ENCODE measurements at places on chromosomes 12 and 14.
A peak's percentile ranks its signal among the peaks of the same experiment; 100 is the strongest.

DNA sequence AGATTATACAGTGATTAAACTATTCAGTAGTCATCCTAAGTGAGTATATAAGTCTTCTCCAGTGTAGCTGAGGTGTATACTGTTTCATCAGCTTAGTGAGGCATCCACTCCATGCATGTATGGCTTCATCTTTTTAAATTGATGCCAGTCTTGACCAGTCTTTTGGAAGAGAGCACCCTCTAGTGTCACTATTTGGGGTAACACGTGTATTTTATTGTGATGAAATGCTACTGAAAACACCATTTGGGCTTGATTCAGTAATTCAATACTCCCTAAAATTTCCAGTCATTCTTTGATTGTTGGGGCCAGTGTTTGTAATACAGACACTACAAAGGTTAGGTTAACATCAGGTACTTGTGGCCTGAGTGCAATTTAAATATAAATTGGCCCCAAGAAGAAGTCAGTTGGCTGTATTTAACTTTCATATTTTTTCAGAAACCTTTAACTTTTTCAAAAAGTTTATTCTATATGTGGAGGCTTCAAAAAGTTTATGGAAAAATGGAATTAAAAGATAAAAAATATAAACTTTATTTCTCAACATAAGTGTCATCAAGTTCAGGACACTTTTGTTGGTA, 35.3 kb downstream of the MIPOL1 start:
- DNase-seq, result no peak

DNA sequence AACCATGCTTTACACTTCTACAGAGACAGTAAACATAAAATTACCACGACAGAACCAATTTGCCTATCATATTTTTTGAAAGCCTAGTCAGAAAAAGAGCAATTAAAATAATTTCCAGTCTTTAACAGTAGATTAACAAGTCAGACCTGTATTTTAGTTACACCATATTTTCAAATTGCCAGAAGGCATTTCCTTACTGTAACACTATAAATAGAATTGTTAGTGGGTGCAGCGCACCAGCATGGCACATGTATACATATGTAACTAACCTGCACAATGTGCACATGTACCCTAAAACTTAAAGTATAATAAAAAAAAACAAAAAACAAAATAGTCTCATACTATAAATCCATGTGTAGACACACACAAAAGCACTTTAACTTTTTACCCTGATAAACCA, 16.0 kb downstream of the SOS2 start:
- DNase-seq, result no peak

DNA sequence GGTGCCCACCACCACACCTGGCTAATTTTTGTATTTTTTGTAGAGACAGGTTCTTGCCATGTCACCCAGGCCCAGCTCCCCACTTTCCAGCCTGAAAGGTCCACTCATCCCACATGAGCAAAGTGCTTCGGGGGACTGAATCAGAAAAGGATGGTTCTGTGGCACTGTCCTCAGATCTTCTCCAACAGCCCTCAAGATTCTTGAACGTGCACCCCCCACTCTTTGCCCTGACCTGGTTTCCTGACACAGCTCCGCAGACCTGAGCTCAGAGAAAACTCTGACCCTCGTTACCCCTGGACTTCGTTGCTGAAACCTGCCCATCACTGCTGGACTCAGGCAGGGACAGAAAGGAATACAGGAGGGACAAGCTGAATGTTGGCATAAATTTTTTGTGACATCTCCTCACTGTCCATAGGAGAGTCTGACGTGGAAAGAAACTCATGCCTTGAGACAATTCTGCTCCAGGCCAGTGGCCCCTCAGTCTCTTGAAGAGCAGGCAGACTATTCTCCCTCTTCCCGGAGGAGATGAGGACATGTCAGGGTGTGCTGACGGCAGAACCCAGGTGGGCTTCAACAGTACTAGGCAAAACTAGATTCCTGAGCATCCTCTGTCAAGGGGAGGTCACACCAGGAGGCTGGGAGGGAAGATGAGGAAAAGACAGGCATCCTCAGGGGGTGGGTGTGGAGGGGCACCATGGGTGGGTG, 149.3 kb downstream of the DPF3 start:
- DNase-seq, result no peak

DNA sequence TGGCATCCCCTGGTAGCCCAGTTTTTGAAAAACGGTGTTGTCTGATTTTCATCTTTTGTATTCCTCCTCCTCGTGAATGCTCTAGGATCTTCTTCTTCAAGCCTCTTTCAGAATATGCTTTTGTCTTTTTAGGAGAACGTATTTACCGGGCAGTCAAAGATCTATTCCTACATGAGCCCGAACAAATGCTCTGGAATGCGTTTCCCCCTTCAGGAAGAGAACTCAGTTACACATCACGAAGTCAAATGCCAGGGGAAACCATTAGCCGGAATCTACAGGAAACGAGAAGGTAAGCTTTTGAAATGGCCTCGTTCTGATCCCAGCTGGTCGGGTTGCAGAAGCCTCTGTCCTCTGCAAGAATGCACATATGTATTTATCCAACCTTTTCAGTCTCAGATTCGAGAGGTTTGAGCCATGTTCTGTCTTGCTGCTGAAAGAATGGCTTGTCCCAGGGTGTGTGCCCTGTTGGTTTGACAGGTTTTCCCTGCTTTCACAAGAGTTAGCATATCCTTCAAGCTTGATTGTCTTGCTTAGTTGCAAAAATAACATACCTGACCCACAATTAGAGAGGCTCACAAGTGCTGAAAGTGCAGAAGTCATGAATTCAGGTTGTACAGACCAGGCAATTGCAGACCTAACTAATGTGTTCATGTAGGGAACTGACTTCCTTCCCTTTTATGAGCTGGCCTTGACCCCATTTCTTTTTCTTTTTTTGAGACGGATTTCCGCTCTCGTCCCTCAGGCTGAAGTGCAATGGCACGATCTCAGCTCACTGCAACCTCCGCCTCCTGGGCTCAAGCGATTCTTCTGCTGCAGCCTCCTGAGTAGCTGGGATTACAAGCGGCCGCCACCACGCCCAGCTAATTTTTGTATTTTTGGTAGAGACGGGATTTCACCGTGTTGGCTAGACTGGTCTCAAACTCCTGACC, 6.8 kb downstream of the KMT5A start:
- DNase-seq, result no peak

DNA sequence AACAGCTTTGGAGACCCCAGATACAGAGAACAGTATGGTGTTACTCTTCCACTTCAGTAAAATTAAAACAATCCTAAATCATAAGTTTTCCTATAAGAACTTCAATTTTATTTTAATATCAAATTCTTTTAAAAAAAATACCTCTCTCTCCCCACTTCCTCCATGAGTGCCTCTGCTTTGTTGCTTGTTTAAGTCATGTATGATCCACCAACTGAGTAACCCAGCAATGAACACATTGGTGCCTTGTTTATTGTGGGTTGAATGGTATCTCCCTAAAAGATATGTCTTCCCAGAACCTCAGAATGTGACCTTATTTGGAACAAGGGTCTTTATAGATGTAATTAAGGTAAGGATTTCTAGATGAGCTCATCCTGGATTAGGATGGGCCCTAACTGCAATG, 143.5 kb upstream of the EGLN3 start:
- DNase-seq, result no peak

- no peak for DNase-seq
Measured at GRCh38 chr12:116397148-116397547, 119.7 kb upstream of the MED13L start.

DNA sequence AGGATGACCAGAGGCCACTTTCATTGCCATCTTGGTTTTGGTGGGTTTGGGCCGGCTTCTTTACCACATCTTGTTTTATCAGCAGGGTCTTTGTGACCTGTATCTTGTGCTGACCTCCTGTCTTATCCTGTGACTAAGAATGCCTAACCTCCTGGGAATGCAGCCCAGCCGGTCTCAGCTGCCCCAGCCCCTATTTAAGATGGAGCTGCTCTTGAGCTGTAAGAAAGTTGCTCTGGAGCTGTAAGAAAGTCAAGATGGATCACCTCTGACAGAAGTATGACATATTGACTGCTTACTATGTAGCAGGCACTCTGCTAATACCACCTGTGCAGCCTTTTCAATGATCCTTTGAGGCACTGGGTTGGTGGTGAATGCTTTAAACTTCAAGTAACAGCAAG, 52.1 kb downstream of the RIN3 start:
- no peak for DNase-seq

GRCh38 chr12:26566675-26567074, 266.3 kb downstream of the ITPR2 start:
- no peak for DNase-seq

GRCh38 chr12:65885312-65885711, 61.0 kb downstream of the HMGA2 start:
- DNase-seq, result no peak

DNA sequence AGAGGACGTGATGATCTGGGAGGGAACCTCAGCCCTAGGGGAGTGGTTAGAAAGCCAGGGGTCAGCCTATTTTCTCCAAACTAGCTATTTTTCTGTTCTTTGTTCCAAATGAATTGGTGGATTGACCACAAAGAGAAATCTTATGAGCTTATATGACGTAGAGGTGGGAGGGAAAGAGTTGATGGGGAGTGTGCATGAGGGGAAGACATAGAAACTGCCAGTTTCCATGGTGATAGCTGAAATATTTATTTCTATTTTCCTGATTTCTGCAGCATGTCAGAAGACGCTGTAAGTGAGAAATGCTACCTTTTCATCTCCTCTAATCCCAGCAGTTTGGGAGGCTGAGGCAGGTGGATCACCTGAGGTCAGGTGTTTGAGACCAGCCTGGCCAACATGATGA, 51.4 kb upstream of the CISTR start:
- DNase-seq, result no peak

DNA sequence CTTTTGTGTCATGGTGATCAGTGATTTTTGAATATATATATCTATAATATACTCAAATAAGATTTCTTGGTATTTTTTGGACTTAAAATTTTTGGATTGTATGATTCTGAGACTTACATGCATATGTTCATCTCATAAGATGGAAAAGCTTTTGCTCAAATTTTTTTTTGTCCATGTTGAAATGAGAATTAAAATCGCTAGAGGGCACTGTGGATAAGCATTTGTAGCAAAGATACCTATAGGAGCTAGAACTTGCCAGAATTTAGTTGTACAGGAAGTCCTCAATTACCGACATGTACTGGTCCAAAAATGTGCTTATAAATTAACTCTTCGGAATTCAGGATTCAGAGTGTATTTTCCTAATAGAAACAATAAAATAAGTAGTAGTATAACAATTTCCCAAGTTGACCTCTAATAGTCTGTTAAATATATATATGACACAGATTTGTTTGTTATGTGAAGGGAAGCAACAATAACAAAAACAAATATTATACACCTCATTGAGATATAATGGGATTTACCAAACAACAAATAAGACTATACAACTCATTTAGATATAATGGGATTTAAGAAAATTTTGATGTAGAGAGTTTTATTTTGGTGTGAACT, 179.6 kb downstream of the TMEM117 start:
- DNase-seq, result no peak

DNA sequence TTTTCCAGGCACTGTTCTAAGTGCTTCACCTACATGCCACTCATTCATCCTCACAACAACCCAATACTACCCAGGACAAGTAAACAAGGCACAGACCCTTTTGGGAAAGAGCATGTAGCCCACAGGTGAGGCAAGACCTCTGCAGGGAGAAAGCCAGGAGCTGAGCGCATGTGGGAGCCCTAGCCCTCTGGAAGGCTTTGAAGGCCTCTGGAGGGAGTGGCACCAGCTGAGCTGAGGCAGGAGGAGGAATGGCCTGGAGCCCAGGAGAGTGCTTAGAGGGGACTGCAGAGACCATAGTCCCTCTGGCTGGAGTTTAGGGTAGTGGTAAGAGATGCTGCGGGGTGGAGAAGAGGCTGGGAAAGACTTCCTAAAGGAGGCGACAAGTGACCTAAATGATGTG, 516.5 kb downstream of the FUT8 start:
- no peak for DNase-seq

DNA sequence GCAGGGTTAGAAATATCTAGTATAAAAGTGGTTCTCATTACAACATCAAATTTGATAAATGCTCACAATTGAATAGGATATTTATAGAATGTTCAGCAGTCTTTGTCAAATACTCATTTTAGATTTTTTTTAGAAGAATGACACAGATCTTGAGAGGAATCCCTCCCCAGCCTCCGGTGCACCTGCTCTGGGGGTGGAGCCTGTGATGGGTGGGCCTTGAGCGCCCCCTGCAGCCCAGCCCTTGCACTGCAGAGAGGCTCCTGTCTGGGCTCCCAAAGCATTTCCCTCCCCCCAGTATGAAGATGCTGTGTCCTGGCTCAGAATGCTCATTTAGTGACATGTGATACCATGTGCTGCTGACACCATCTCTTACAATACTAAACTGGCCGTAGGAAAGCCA, 792.3 kb downstream of the TMEM121 start:
- DNase-seq, result peak; percentile 34

- DNase-seq, result no peak
Measured at GRCh38 chr14:75877292-75877691, 104.5 kb downstream of the TGFB3 start.

DNA sequence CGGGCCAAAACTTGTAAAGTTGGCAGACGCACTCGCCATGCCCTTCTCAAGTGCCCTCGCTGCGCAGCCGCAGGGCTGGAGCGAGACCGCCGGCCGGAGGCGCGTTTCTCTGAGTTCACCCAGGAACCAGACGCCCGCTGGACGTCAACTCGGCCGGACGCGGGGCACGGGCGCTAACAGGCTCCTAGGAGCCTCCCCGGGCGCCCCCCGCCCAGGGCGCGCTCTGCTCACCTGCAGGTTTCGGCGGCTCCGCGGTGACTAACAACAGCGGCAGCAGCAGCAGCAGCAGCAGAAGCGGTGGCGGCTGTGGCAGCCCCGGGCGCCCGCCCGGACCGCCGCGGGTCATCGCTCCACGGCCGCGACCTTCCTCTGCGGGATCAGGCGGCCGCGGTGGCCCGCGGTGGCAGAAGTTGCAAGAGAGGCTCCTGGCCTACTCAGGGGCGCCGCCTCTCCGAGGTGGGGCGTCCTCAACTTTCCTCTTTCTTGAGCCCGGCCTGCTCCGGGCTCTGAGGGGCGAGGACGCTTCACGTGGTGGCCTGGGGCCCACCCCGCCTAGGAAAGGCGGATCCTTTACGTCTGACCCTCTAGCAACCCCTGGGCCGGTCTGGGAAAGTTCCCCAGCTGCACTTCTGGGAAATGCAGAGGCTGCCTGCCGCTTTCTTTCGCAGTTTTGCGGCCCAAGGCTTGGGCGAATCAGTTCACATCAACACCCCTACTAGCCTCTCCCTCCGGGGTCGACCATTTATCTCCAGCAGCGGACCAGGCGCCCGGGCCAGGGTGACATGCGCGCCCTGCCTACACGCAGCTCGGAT, at the start of gene PLBD1:
TSS of gene PLBD1 (minus strand) at position 533 of the 812 bp plus-strand sequence. CDS start at position 346, 187 bp downstream.
- DNase-seq, result peak; percentile 3

GRCh38 chr12:108838194-108839017, 19.0 kb downstream of the SSH1 start:
- DNase-seq, result peak; percentile 37

GRCh38 chr12:66688846-66689439, 10.1 kb upstream of the GRIP1 start:
- no peak for DNase-seq

Measured in stimulated activated CD4-positive, alpha-beta T cell treated with anti-CD3 and anti-CD28 coated beads, Interleukin-1b, Interleukin-23, amount 100 ng/mL, for 4 hours (primary cell).